Left ventricle myocardium inferior (tissue), 1 donor: ENCODE measurements at places on chromosomes 4 and X. TPM values are rescaled to one million over a fixed set of nuclear protein-coding genes. Genes with fewer than 3 reads are reported as not detected.

- DNase-seq = no peak
Observed at GRCh38 chr4:71125137-71125536, 131.7 kb downstream of the DCK start.

- no peak for DNase-seq
Observed at GRCh38 chr4:167359711-167360110, 125.4 kb upstream of the SPOCK3 start.

GRCh38 chr4:186886759-186887158 is 163.1 kb upstream of the FAT1 start:
- no peak for DNase-seq

The FGF13 gene
- 1.7 TPM for total RNA-seq

- no peak for DNase-seq
Observed at GRCh38 chr4:31974490-31975002, 1254.4 kb downstream of the PCDH7 start.

The SRPK3 gene
- total RNA-seq = 52.8 TPM

The ADAM29 gene
- not detected for total RNA-seq
